ENCODE measurements at places on chromosomes 4 and X.

- no peak for DNase-seq
Measured at GRCh38 chr4:117385526-117385925, 300.1 kb upstream of the TRAM1L1 start.

GRCh38 chr4:61545902-61546480, 345.9 kb downstream of the ADGRL3 start:
- no peak for DNase-seq

DNA sequence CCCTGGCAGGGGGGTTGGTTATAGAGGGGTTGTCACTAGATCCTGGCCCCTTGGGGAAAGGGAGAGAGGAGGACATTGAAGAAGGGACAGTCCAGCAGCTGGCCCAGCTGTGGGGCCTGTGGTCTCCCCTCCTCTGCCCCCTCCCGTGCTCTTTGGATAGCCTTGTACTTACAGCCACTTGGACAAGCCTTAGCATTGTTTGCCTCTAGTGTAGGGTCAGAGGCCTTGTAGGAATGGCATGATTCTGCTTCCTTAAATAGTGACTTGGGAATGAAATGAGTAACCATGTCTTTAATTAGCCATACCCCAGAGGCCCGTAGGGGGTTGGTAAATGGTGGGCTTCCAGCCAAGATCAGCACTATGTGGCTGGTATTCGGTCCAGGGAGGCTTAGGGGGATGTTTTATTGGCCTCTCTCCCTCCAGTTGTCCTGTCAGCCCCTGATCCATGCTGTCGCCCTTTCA, 230.6 kb downstream of the PTTG2 start:
- DNase-seq: no peak

DNA sequence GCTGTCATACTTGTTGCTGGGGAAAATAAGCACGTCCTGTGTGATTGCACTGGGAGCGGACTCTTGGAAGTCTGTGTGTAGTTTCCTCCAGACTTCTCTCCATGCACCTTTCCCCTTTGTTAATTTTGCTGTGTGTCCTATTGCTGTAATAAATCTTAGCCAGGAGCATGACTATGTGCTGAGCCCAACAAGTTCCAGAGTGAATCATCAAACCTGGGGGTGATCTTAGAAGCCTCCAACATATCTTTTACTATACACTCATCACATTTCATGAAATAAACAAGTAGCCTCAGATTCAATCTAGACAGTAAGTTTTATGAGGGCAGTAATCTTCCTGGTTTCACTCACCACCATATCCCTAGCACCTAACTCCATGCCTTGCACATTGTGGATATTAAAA, 43.3 kb upstream of the FGF13 start:
- DNase-seq: no peak

DNA sequence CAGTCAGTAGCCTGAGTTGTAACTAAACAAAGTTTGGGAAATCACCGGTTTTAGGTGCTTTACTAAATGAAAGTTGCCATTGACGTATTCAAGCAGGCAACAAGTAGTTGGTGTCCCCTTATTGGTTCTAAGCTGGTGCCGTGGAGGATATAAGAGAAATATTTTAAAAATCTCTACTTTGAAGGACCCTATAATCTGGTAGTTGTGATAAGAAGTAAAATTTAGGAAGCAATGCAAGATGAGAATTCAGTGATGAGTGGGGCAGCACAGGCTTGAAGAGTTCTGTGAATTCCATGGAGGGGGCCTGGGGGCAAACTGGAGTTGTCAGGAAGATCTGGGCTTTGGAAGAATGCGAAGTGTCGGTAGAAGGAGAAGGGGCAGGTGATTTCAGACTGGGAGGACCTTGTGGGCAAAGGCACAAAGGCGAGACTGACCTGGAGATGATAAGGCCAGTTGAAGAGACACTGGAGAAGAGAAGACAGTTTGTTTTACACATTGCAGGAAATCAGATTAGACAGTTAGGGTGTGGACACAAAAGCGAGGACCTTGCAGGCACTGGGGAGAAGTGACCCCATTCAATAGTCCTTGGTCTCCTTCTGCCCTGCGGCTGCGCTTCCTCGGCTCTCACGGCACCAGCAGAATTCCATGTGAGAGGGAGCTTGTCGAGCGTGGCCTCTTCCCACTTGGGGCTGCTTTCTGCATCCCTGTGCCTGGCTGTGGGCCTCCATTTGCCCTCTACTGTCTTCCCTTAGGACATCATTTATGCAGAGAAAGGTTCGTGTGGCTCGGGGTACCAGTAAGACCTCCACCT, 1.3 kb downstream of the RHOH start:
- DNase-seq: peak; percentile 75

DNA sequence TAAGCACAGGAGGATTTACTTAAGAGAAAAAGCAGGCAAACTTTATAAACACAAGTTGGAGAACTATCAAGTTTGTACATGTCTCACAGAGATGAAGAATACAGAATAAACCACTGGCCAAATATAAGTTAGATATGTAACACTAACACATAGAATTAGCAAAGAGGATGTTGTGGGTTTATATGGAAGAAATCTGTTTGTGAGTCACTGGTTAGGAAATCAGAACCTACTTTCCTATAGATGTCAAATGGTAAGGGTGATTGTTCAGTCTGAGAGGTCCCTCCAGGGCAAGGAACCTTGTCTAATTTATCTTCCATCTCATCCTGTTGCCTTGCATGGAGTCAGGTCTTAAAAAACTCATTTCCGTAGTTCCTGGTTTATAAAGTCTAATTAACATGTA, 14.8 kb upstream of the ART3 start:
- DNase-seq: no peak

- peak; percentile 1 for DNase-seq
Measured at GRCh38 chr4:101103381-101104142, 243.8 kb downstream of the PPP3CA start.

DNA sequence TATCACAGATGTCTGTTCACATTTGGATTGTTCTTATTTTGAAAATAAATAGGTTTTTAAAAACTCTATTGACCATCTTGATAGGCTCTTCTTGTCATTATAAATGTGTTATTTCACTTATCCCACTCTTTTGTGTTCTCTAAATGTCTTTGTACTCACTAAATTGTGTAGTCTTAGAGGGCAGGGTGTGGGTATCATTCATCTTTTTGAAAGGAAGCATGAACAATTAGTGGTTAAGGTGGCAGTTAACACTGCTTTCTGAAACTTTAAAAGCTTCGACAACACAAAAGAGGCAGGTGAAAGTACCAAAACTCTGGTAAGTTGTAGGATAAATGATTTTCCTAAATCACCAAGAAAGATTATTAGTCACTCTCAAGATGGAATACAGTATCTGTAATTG, 83.2 kb downstream of the IL15 start:
- no peak for DNase-seq

- DNase-seq: no peak
Measured at GRCh38 chr4:86556791-86557415, 37.2 kb upstream of the PTPN13 start.

DNA sequence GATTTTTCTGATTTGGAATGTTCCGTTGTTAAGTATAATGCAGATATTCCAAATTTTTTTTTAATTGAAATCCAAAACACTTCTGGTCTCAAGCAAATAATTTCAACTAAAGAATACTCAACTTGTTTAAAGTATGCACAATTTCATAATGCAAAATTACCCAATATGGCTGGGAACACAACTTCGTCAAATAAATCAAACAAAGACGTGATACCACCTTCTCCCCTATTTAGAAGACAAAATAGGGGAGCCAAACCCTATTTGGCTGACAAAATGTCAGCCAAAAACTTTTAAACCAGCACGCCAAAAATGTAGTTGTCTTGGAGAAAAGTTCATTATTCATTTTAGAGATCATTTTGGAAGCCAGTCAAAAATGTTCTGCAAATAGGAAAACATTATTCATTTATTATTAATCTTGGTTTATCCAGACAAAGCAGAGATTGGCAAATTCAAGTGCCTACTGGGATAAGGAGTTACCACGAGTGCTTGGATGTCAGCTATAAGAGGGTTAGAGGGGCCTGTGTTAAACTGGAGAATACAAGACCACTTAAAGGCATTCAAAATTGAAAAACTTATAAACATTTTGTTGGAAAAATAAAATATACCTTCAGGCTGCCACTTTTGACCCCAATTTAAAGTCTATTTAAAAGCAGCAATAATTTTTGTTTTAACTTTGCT, 3.3 kb upstream of the TKTL2 start:
- DNase-seq: no peak

DNA sequence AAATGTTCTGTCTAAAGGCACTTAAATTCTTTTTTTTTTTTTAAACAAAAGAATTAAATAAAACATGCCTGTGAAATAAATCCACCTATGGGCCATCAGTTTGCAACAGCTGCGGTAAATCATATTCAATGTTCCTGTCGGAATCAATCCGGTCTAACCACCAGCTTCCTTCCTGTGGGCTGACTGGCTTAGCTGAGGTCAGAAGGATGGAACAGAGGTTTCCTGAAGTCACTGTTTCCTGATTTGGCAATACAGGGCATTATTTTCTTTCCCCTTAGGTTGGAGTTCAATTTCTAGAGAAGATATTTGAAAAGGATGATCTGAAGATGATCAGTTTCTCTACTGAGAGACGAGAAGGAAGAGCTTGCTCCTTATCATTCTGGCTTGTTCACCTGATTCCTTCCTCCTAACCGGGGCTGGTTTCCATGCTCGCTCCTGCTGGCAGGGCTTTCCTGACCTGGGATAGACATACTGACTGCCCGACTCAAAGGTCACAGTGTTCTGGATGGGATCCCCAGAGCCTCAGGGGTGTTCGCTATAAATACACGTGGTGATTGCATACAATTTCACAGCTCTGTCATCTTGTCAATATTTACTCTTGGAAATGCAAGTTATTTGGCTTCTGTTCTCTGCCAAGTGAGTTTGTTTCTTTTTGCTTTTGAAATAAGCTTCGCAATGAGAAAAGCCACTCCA, 21.7 kb downstream of the PDLIM3 start:
- DNase-seq: no peak

- DNase-seq: no peak
Measured at GRCh38 chrX:40240844-40241243, 143.1 kb upstream of the BCOR start.

DNA sequence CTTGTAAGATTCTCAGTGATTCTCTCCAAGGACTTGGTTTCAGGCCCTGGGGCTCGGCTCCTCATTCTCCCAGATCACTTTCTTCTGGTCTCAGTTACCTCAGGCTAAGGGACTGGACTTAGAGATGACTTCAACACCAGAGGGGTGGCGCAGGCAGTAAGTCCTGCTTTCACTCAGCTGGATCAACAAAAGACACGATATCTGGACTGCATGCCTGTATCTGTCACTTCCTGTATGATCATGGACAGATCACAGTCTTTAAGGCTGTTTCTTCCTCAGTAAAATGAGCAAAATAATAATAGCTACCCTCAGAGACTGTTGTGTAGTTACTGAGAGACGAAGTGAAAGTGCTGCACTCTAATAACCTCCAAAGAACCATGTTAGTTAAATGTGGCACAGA, 19.5 kb upstream of the CXCR3 start:
- peak; percentile 32 for DNase-seq

- DNase-seq: no peak
Measured at GRCh38 chrX:49137492-49137891, 14.0 kb upstream of the GPKOW start.

DNA sequence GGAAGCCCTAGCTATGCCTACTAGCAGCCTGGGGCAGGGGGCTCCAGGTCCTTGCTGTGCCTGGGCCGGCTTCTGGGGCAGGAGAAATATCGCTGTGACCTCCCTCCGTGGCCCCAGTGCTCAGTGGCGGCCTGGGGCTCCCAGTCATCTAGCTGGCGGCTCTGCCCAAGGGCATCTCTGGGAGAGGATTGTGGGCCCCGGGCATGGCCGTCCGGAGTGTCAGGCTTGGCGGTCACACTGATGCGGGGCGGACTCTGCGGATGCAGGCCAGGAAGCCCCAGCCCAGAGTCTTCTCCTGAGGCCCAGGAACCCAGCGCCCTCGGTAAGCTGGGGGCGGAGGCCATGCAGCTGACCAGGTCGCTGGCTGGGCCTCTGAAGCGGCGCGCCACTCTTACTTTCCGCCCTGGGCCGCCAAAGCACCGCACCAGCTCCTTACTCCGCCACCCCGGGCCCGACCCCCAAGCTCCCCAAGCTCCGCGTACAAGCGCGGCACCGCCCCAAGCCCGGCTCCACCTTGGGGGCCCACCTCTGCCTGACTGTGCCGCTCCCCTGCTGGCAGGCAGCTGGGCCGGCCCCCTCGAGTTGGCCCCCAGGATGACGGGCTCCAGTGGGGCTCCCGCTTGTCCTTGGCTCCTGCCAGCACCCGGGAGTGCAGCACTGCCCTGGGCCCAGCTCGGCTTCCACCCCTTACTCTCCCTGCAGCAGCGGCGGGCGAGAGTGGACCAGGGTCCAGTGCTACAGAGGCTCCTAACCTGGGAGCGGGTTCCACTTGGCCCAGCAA, 720.0 kb downstream of the PCDH18 start:
- no peak for DNase-seq

DNA sequence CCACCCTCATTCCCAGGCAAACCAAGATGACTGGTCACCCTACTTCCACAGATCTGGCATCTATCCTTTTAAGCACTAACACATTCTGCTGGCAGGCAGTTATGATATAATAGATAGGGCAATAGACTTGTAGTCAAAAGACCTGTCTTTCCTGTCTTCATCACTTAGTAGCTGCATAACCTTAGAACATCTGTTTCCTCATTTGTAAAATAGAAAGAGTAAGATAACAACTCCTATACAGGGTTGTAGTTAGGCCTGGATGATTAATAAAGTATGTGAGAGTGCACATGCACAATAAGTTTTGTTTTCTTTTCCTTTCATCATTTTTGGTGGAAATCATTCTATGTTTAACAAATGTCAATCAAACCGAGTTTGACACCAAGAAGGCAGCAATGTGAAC, 72.1 kb downstream of the GPR82 start:
- DNase-seq: no peak

- no peak for DNase-seq
Measured at GRCh38 chrX:14386981-14387380, 142.4 kb upstream of the GLRA2 start.
